ENCODE measurements at places on chromosomes 7 and 10.

GRCh38 chr10:451021-451471 is 238.4 kb downstream of the DIP2C start:
- no peak for DNase-seq

DNA sequence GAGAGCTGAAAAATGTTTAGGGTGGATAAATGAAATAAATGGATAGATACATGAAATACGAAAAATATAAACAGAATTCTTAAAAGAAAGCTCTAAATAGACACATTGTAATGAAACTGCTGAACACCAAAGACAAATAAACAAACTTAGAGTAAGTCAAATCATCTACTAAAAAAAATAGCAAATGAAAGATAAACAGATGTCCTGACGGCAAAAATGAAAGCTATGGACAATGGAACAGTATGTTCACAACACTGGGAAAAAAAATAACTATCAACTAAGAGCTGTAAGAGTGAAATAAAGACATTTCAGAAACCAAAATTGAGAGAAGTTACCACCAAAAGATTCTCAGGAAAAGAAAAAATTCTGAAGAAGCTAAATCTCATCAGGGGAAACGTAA is 106.1 kb downstream of the SGMS1 start:
- no peak for DNase-seq

- DNase-seq = no peak
Measured at GRCh38 chr7:99124236-99124635, 19.7 kb downstream of the SMURF1 start.

DNA sequence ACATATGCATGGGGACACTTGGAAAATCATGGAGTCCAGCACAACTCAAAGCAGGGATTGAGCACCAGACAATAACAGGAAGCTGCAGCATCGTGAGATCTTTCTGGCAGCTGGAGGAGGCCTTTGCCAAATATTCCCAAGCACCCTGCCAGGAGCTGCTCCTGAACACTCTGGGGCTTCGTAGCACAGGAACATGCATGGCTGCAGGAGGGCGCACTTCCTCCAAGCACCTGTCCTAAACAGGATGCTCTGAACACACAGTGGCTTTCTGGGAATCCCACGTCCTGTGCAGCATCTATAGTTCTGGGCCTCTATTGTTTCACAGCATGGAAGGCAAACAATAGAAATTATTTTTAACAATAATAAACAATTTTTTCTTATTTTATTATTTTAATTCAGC is 4.1 kb downstream of the ABLIM1 start:
- DNase-seq = no peak

GRCh38 chr10:110620398-110620719 is 23.8 kb upstream of the RBM20 start:
- no peak for DNase-seq

- no peak for DNase-seq
Measured at GRCh38 chr7:118076564-118076963, 107.4 kb upstream of the LSM8 start.

DNA sequence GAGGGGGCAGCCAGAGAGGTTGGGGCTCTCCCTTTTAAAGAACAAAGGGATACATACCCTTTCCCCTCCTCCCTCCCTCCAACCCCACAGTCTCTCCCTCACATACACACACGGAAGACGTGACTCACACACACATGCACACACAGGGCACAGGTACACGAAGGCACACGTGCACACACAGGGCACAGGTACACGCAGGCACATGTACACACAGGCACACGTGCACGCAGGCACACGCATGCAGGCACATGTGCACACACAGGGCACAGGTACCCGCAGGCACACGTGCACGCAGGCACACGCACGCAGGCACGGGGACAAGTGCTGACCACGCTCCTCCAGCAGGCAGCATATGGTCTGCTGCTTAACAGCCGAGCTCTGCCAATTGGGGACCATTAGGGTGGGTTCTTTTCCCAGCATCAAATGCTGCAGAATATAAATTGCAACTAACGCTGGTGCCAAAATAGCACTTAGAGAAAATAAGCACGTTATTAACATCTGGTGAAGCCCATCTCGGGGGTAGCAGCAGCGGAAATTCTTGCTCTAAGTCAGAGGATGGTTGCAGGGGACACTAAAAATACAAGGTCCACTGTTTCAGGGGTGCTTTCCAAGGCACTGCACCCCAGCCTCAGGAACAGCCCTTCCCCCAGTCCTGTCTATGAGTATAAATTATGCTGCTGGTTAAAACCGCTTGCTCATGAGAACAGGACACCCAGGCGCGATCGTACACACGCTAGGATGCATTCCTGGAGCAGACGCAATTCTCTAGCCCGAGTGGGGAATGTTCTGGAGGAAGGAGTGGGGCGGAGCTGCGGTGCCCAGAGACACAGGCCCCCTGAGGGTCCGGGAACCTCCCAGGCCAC is 55.2 kb upstream of the TNRC18 start:
- no peak for DNase-seq

DNA sequence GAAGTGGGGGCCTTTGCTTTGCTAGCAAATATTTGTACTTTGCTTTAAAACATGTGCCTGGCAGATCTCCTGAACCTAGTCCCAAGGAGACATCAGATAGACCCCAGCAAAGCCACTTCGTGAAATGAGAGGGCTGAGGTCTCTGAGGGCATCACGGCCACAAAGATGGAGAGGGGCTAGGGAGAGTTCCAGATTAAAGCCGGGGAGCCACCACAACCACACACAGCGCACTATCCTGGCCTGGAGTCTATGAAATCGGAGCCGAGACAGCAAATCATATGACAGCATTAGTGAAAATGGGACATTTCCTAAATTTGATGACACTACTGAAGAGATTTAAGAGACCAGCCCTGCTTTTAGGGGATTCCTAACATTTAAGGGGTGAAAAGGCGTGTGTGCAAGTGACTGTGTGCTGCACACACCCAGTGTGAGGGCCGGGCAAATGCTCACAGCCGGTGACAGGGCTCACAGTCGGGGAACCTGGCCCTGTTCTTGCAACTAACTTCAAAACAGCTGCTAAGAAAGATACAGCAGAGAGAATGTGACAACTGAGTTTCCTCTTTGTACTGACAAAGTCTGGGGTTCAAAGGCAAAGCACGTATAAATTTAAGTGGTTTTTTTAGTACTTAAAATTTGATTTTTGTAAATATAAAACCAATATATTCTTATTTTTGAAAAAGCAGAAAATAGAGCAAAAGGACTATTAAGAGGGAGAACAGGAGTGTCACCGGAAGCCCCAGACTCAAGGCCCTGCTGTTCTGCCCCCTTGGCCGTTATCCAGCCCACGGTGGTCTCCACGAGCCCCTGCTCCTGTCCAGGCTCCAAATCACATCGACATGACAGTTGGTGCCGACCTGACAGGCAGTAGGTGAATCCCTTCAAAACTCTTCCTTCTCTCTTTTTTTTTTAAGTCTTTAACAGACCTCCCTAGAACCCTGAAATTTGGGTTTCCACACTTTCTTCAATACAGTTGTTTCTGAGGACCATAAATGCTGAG is 49.5 kb downstream of the VIPR2 start:
- DNase-seq = no peak

- no peak for DNase-seq
Measured at GRCh38 chr7:140261522-140261921, 84.7 kb upstream of the KDM7A start.

DNA sequence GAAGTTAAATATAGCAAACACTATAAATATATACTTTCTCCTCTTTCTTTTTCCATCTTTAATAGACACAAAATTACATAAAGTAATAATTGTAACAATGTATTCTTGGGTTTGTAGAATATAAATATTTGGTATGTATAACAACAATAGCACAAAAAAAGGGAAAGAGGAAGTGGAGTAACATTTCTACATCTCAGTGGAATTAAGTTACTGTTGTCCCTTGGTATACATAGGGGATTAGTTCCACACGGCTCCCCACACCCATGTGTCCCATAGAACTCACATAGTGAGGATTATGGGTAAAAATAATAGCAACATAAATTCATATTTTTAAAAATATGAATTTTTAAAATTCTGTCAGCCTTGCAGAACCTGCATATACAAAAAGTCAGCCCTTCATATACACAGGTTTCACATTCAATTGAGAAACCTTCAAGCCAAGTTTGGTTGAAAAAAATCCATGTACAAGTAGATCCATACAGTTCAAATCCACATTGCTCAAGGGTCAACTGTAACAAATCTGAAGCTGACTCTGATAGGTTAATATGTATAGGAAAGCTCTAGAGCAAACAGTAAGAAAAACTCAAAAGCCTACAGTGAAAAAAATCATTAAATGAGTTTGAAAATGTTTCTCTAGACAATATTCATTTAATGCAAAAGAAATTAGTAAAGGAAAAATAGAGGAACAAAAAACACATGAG is 92.4 kb downstream of the HYCC1 start:
- no peak for DNase-seq

Data from stimulated activated CD4-positive, alpha-beta T cell treated with anti-CD3 and anti-CD28 coated beads, Interleukin-1b, Interleukin-23, amount 100 ng/mL, for 1 hour (primary cell).